ENCODE measurements at places on chromosomes 1 and 21.

DNA sequence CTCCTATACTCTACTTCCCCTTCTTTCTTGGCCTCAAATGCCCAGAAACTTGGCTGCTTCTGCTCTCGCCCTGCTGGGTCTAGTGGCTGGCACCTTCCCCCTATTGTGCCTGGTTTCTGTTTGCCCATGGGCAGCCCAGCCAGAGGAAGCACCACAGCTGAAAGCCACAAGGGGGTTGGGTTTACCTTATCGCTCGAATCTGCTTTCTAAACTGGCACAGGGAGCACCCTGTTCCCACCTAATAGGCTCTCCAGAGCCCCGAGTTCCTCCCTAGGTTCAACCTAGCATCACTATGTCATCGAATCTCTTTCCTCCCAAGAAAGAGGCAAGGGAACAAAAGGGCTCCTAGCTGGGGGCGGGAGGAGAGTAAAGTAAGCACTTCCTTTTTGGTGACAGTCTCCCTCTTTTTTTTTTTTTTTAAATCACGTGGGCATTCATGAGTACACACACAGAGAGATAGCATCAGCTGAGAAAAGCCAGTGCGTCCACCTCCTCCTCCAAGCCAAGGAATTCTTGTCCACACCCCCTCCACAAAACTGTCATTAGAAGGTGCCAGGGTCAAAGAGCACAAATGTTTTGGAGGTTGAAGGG lies 72.8 kb downstream of the PLEKHA6 start:
- peak; percentile 88 for DNase-seq

DNA sequence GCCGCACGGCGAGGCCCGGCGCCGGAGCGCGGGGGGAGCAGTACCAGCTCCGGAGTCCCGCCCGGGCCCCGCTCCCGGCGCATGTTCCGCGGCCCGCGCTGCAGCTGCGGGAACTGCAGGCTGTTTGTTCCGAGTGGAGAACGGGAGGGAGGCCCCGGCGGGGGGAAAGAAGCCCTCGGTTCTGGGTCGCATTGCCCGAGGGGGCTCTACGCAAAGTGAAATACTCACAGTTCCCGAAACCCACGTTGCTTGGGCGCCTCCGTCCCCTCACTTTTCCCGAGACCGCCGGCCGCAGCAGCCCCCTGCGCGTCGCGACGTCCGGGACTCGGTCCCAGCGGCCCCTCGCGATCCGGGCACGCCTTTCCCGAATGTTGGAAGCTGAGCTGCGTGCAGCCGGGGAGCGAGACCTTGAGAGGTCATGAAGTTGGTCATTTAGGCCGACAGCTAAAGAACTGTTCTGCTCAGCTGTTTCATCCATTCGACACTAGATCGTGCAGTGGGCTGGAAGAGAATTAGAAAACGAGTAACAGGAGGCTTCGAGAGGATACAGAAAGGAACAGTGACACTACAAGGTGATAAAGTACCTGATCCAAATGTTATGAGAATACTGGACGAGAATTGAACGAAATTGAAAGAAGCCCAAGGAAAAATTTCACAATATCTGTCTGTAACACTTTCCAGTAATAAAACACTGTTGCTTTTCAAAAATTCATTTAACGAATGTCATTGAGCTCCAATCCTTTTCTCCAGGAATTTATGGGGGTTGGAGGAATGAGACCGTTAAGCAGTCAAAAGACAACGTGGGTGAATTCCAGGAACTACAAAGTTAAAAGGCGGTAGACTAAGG lies 657 bp upstream of the LIN9 start:
- DNase-seq: no peak

GRCh38 chr1:191804311-191804710 lies 354.0 kb upstream of the RGS18 start:
- no peak for DNase-seq

- DNase-seq: peak; percentile 86
Observed at GRCh38 chr1:23100074-23100748, 68.4 kb downstream of the LUZP1 start.

- no peak for DNase-seq
Observed at GRCh38 chr1:25590096-25590824, 26.3 kb upstream of the MAN1C1 start.

DNA sequence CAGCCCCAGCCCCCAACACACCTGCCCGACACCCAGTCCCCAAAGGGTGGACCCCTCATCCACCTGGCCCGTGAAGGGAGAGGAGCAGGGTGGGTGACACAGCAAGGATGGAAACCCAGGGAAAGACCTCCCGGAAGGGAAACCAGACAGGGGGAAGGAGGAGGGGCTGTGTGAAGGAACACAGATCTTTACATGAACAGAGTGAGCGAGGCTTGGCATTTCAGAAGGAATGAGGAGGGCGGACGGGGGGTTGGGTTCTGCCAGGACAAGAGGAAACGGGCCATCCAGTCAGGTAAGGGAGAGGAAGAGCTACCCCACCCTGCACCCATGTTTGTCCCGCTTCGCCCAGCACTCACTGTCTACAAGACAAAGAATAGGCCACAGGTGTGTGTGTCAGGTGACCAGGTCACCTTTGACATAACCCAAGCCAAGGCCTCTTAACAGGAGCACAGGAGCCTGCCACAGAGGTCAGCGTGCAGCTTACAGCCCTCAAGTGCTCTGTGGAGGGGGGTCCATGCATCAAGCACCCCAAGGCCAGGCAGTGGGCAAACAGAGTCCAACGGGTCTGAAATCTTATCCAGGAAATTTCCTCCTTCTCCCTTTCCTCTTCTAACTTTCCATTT lies 18.0 kb upstream of the PRDM15 start:
- DNase-seq: no peak

GRCh38 chr1:23563755-23564374 lies 4.6 kb upstream of the ID3 start:
- no peak for DNase-seq

- DNase-seq: no peak
Observed at GRCh38 chr21:46559291-46559983, 45.4 kb downstream of the S100B start.

DNA sequence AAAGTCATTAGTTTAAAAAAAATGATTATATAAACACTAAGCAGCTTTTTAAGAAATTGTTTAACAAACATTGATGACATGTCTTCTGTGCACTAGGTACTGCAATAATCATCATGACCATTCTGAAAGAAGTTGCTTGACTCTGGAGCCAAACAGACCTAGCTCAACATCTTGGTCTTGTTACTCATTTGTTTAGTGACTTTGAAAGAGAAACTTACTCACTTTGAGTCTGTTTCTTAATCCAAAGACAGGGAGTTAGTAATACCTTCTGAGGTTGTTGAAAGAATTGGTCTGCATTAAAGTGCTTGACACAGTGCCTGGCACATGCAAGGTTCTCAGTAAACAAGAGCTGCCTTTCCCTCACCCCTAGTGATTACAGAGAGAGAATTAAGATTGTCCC lies 84.4 kb downstream of the SGIP1 start:
- no peak for DNase-seq

GRCh38 chr1:191460234-191460633 lies 698.0 kb upstream of the RGS18 start:
- DNase-seq: no peak

- peak; percentile 55 for DNase-seq
Observed at GRCh38 chr1:56584910-56585528, 5.7 kb upstream of the PLPP3 start.

GRCh38 chr1:15603050-15603965 lies 13.9 kb upstream of the DDI2 start:
- peak; percentile 98 for DNase-seq

DNA sequence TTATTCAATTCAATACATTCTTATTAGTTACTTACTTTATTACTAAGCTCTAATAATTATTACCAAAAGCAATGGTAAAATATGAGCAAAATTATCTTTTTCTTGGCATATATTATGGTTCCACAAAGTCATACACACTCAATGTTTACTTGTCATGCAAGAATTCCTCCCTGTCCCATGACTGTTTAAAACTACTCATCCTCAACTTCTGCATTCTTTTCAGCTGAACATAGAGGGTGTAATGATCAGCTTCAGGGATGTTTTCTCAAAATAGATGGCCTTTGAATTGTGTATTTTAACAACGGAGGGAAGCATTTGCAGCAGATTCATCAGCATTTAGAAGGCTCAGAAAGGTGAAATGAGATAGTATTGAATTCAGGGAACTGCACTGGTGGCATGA lies 499.0 kb downstream of the RWDD3 start:
- no peak for DNase-seq

GRCh38 chr1:60504206-60504840 lies 430.8 kb upstream of the C1orf87 start:
- DNase-seq: no peak

DNA sequence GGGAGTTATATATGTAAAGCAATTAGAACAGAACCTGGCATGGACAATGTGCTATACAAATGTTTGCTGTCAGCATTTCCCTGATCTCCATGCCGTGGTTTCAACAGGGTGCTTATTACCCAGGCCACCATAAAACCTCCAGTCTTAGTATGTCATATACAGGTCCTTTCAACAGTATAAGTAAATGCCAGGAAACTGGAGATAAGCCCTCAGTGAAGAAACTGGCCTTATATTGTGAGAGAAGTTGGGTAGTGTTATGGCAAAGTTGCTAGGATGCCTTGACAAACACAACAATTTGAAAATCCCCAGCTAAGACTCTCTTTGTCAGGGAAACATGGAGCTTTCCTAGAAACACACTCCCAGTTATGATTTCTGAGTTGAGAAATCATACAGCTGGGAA lies 850.2 kb upstream of the ADAMTS5 start:
- no peak for DNase-seq

GRCh38 chr21:28833182-28833581 lies 159.5 kb downstream of the LTN1 start:
- no peak for DNase-seq

DNA sequence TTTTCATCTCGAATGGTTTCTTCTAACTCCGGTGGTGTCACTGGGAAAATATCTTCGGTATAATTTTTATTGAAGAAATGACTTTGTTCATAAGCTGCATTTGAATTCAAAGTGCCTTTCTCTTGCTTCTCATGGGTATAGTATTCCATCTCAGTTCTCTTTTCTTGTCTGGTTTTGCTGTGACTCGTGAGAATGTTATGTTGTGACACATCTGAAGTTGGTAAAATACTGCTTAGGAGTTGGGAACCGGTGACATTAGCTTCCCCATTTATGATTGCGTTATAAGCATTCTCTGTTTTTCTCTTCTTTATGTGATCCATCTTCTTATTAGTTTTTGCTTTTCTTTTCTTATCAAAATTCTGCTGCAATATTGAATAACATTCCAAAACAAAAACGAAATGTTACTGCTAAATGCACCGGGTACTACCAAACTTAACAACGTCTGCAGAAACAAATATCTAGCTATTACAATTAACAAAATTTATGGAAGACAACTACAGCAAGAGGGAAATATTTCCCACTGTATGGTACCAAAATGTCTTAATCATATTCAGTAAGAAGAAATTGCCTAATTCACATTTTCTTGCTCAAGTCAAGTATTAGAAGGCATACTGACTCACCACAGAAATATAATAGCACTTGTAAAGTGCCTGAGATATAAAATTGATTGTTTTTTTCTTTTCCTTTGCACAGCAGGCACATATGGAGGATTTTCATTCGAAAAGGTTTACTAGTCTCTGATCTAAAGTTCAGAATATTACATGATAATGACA lies 15.5 kb downstream of the LRIF1 start:
- no peak for DNase-seq

- DNase-seq: peak; percentile 24
Observed at GRCh38 chr1:100266741-100267140, 725 bp downstream of the RTCA start.

- no peak for DNase-seq
Observed at GRCh38 chr1:27475720-27476119, 14.2 kb downstream of the WASF2 start.
